ENCODE measurements at places on chromosomes 1 and 21.

DNA sequence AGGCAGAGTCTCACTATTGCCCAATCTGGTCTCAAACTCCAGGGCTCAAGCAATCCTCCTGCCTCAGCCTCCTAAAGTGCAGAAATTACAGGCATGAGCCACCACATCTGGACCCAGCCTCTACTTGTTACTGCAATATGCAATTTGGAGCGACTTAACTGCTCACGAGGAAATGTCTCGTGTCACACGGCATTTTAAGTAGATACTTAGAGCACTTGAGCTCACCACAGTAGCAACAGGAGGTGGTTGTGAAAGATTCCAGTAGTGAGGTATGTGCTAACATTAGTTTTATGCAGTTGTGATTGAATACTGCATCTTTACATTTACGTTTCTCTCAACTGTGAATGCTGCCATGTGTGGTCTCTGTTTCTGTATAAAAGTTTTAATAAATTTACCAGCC lies 5.8 kb upstream of the NDUFV3 start:
- peaks cover 2% of the 10 kb centered on the region for H3K4me1 ChIP-seq
- H3K4me3 ChIP-seq: no peak overlapping the region
- no peaks in the 10 kb centered on the region for H3K27me3 ChIP-seq
- H3K27ac ChIP-seq: no peak overlapping the region
- peaks cover 2% of the 10 kb centered on the region for H3K36me3 ChIP-seq

GRCh38 chr1:232863544-232864275 lies 58.5 kb downstream of the MAP10 start:
- no peak overlapping the region for H3K4me3 ChIP-seq
- DNase-seq: no peak
- peaks cover 35% of the 10 kb centered on the region for H3K27me3 ChIP-seq
- H3K4me1 ChIP-seq: no peaks in the 10 kb centered on the region
- H3K27ac ChIP-seq: no peak overlapping the region
- no peaks in the 10 kb centered on the region for H3K36me3 ChIP-seq

GRCh38 chr1:94144836-94145235 lies 23.9 kb upstream of the ABCA4 start:
- no peak for DNase-seq
- no peaks in the 10 kb centered on the region for H3K4me1 ChIP-seq
- no peak overlapping the region for H3K4me3 ChIP-seq
- no peak overlapping the region for H3K27ac ChIP-seq

GRCh38 chr1:109616391-109616790 lies 3.0 kb downstream of the GNAT2 start:
- H3K27me3 ChIP-seq: no peaks in the 10 kb centered on the region
- no peak for DNase-seq
- peaks cover 22% of the 10 kb centered on the region for H3K36me3 ChIP-seq
- no peak overlapping the region for H3K4me3 ChIP-seq
- H3K27ac ChIP-seq: no peak overlapping the region
- peaks cover 28% of the 10 kb centered on the region for H3K4me1 ChIP-seq

DNA sequence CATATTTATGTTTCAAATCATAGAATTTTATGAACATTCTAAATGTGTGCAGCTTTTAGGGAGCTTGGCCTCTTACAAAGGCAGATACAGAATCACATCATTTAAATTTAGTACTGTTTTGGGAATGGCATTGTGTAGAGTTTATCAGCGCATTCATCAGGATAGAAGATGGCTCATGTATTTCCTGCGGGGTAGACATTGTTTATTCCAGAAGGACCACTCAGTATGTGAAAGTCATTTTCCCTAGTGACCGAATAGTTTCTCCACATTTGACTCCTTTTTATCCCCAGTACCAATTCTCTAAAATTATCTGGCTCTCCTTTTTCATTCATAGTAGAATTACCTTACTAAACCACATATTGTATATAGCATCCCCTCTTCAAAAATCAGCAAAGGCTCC lies 981.9 kb upstream of the ADGRL4 start:
- H3K4me3 ChIP-seq: no peak overlapping the region
- H3K4me1 ChIP-seq: no peaks in the 10 kb centered on the region
- DNase-seq: no peak
- no peaks in the 10 kb centered on the region for H3K36me3 ChIP-seq
- H3K27me3 ChIP-seq: no peaks in the 10 kb centered on the region
- H3K27ac ChIP-seq: no peak overlapping the region

GRCh38 chr1:29760067-29760564 lies 523.8 kb downstream of the PTPRU start:
- H3K27me3 ChIP-seq: peaks cover 91% of the 10 kb centered on the region
- DNase-seq: no peak
- H3K27ac ChIP-seq: no peak overlapping the region
- no peaks in the 10 kb centered on the region for H3K4me1 ChIP-seq
- H3K4me3 ChIP-seq: no peak overlapping the region
